ENCODE measurements at places on chromosomes 6 and 20. TPM values are rescaled to one million over a fixed set of nuclear protein-coding genes. Genes with fewer than 3 reads are reported as not detected.

Gene SAMD3
- total RNA-seq, result not detected

Gene ZNF391
- 0.36 TPM for total RNA-seq

Gene FAM209B
- 0.56 TPM for total RNA-seq

Gene ANKRD66
- total RNA-seq, result not detected

Gene TSBP1
- total RNA-seq, result not detected

Gene ANGPT4
- 0.03 TPM for total RNA-seq

Gene FRK
- 1.5 TPM for total RNA-seq

Gene RIPOR3
- 0.06 TPM for total RNA-seq

Gene APCDD1L
- total RNA-seq, result not detected

Gene C20orf202
- total RNA-seq, result not detected

Gene GSTA1
- not detected for total RNA-seq

Gene MACROD2
- total RNA-seq, result 0.64 TPM

Data from A549 treated with RU486 at 1 μM for 4 hours (cell line).